Aorta (tissue), 5 donors: ENCODE measurements at places on chromosomes 1 and 21. TPM values are rescaled to one million over a fixed set of nuclear protein-coding genes. Genes with fewer than 3 reads are reported as not detected.
A peak's percentile ranks its signal among the peaks of the same experiment; 100 is the strongest.

DNA sequence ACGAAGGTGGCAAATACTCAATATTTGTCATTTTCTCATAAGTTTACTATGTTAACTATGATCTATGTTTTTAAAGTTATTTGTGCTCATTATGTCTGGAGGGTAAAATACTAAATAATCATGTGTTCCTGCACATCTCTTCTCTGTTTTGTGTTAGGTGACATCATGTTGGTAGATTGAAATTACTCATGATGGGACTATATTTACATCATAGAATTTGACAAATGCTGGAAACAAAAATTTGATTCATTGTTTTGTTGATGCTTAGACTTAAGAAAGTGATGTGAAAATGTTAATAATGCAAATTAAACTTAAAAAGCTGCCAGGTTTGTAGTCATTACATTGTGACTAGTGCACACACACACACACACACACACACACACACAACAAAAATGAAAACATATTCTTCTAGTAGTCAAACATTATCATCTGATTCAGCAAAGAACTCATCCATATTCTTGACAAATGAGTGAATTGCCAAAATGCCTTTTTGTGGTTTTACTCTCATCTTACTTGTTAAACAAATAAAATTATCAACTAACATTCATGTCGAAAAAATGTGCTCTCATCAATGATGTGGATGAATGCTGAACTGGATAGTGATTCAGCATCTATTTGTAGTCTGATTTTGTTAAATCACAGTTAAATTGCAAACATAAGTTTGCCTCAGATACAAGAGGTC lies 870.7 kb downstream of the BRINP3 start:
- DNase-seq = no peak

GRCh38 chr1:98467586-98467985 lies 193.9 kb upstream of the SNX7 start:
- DNase-seq = no peak

GRCh38 chr21:19124691-19125090 lies 721.1 kb upstream of the TMPRSS15 start:
- DNase-seq = no peak

DNA sequence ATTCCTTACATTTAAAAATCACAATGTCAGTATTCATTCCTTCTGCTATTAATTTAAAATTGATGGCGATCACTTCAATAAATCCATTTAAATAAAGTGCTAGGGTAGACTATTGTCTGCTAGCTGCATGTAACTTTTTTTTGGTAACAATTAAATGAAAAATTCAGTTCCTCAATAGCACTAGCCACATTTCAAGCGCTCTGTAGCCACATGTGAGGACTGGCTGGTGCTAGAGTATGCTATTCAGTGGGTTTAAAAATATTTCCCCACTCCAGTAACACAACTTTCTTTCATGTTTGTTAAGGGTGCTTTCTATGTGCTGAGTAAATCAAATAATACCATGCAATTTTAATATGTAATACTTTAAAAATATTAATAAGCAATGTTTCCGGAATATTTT lies 108.2 kb downstream of the LTN1 start:
- no peak for DNase-seq

DNA sequence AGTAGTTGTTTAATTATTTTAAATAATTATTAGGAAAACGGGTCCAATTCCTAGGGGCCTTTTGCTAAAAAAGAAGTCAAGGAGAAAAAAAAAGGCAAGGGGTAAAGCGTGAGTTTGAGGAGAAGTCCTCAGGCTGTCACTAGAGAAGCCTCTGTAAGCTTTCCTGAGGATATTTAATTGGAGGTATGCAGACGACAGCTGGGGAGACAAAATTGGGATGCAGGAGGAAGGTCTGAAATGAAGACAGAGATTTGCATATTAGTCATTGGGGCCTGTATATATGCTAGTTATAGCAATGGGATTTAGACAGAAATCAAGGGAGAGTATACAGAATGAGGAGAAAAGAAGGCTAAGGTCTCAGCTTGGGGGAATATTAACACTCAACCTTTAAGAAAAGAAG lies 8.6 kb downstream of the ATP6V1G3 start:
- DNase-seq = no peak

Gene RHCE
- not detected for total RNA-seq

GRCh38 chr1:16607433-16607851 lies 5.9 kb downstream of the NBPF1 start:
- DNase-seq = peak; percentile 34
